Progenitor cell of endocrine pancreas (in vitro differentiated cells): ENCODE measurements at places on chromosomes 11 and 22. TPM values are rescaled to one million over a fixed set of nuclear protein-coding genes. Genes with fewer than 3 reads are reported as not detected.

The LUZP2 gene
- 1.6 and 1.8 TPM in 2 replicates for total RNA-seq

The BRSK2 gene
- 49.2 and 53.2 TPM in 2 replicates for total RNA-seq

The LDHAL6A gene
- total RNA-seq = not detected in 2 replicates

The CHRNA10 gene
- 2.8 and 3.3 TPM in 2 replicates for total RNA-seq

The DNAJB7 gene
- not detected in 2 replicates for total RNA-seq

The MMP13 gene
- total RNA-seq = not detected in 2 replicates

The SYT13 gene
- 22.9 and 24.5 TPM in 2 replicates for total RNA-seq
